ENCODE measurements at places on chromosomes 6 and 20. TPM values are rescaled to one million over a fixed set of nuclear protein-coding genes. Genes with fewer than 3 reads are reported as not detected.

- no peak overlapping the region for H3K4me3 ChIP-seq
- no peaks in the 10 kb centered on the region for H3K27me3 ChIP-seq
- no peaks in the 10 kb centered on the region for H3K4me1 ChIP-seq
- DNase-seq, result no peak
- no peaks in the 10 kb centered on the region for H3K36me3 ChIP-seq
- no peak overlapping the region for H3K27ac ChIP-seq
These were observed 15.7 kb upstream of the SSTR4 start for GRCh38 chr20:23019403-23019802.

DNA sequence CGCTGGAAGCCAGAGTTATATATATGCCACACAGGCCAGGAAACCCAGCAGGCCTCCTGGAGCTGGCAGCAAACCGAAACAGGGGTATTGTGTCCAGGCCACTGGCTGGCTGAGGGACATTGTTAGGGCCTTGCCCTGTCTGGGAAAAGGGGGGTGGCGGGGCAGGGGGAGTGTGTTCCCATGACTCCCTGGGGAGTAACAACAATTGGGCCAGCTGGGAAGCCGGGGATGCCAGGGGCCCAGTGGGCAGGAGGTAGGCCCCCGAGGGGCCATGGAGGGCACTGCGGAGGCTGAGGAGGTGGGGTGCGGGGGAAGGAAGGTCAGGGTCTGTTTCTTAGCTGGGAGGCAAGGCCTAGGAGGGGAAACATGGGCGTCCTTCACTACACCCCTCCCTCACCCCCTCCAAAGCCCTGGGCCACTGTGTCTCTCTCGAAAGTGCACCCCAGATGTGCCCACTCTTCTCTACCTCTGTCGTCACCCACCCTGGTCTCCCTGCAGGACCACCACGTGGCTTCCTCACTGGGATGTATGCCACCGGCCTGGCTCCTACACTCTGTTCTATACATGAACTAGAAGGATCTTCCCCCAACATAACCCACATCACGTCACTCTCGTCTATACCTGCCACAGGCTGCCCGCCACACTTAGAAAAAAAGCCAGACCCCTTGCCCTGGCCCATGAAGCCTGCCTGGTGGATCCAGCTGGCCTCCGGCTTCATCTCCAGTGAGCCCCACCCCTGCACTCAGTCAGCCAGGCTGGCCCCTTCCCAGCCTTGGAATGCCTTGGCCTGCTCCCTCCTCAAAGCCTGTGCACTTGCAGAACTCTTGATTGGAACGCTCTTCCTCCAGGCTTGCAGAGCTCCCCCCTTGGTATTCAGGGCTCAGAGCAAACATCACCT is 7.8 kb upstream of the E2F1 start:
- H3K4me1 ChIP-seq, result peaks cover 16% of the 10 kb centered on the region
- no peaks in the 10 kb centered on the region for H3K36me3 ChIP-seq
- no peak overlapping the region for H3K4me3 ChIP-seq

- no peak for DNase-seq
- H3K4me3 ChIP-seq, result no peak overlapping the region
- H3K36me3 ChIP-seq, result peaks cover 11% of the 10 kb centered on the region
- H3K4me1 ChIP-seq, result peaks cover 13% of the 10 kb centered on the region
These were observed 111.0 kb downstream of the ATG5 start for GRCh38 chr6:106214531-106214930.

GRCh38 chr6:148392671-148393070 is 50.0 kb downstream of the SASH1 start:
- no peaks in the 10 kb centered on the region for H3K4me1 ChIP-seq
- no peak overlapping the region for H3K4me3 ChIP-seq
- H3K36me3 ChIP-seq, result no peaks in the 10 kb centered on the region
- peak; percentile 5 for DNase-seq
- H3K27ac ChIP-seq, result no peak overlapping the region

GRCh38 chr6:42996513-42996912 is 12.1 kb downstream of the PPP2R5D start:
- no peaks in the 10 kb centered on the region for H3K4me1 ChIP-seq
- no peak for DNase-seq
- H3K4me3 ChIP-seq, result no peak overlapping the region
- no peaks in the 10 kb centered on the region for H3K27me3 ChIP-seq
- H3K36me3 ChIP-seq, result peaks cover 4% of the 10 kb centered on the region
- no peak overlapping the region for H3K27ac ChIP-seq

DNA sequence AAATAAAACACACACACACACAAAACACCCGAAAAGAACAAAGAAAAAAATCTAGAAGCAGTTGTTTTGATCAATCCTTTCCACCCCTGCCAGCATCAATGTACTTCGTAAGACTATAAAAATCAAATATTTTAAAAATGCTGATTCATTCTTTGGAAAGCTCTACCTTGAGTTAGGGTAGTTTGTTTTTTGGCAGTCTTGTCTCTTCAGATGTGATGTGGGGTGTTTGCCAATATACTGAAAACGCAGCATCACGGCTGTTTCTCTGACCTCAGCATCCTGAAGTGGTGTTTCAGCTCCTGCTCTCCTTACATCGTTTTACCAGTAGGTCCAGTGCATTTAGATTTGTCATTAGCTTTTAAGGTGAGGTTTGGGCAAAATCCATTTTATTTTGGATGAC is 526.0 kb downstream of the UTRN start:
- peaks cover 1% of the 10 kb centered on the region for H3K4me1 ChIP-seq
- DNase-seq, result no peak
- no peaks in the 10 kb centered on the region for H3K27me3 ChIP-seq
- no peak overlapping the region for H3K4me3 ChIP-seq

The CCM2L gene
- total RNA-seq, result not detected

- H3K36me3 ChIP-seq, result peaks cover 26% of the 10 kb centered on the region
- H3K4me3 ChIP-seq, result no peak overlapping the region
- DNase-seq, result no peak
- H3K27ac ChIP-seq, result peak overlapping the region; percentile 16
- H3K27me3 ChIP-seq, result no peaks in the 10 kb centered on the region
These were observed 36.0 kb upstream of the SMIM29 start for GRCh38 chr6:34284563-34285447.

- no peak overlapping the region for H3K4me3 ChIP-seq
- DNase-seq, result no peak
- H3K36me3 ChIP-seq, result peaks cover 8% of the 10 kb centered on the region
- peaks cover 7% of the 10 kb centered on the region for H3K4me1 ChIP-seq
- H3K27ac ChIP-seq, result peak overlapping the region; percentile 22
These were observed 580.3 kb upstream of the GJE1 start for GRCh38 chr6:141552463-141552862.

GRCh38 chr6:28468056-28468455 is 24.8 kb upstream of the ZSCAN23 start:
- no peaks in the 10 kb centered on the region for H3K4me1 ChIP-seq
- DNase-seq, result no peak
- H3K36me3 ChIP-seq, result no peaks in the 10 kb centered on the region
- H3K4me3 ChIP-seq, result no peak overlapping the region
- H3K27ac ChIP-seq, result no peak overlapping the region

GRCh38 chr6:14020551-14020950 is 95.8 kb downstream of the RNF182 start:
- H3K27me3 ChIP-seq, result peaks cover 1% of the 10 kb centered on the region
- no peak for DNase-seq
- no peak overlapping the region for H3K27ac ChIP-seq
- no peaks in the 10 kb centered on the region for H3K36me3 ChIP-seq
- H3K4me1 ChIP-seq, result no peaks in the 10 kb centered on the region

- H3K4me1 ChIP-seq, result no peaks in the 10 kb centered on the region
- no peak overlapping the region for H3K4me3 ChIP-seq
- DNase-seq, result no peak
- H3K27ac ChIP-seq, result no peak overlapping the region
These were observed 34.9 kb downstream of the ERGIC3 start for GRCh38 chr20:35576816-35577215.

The VEGFA gene
- 104 TPM for total RNA-seq

The NKX2-2 gene
- total RNA-seq, result not detected

The MKKS gene
- total RNA-seq, result 6.9 TPM

The OR2J2 gene
- not detected for total RNA-seq

DNA sequence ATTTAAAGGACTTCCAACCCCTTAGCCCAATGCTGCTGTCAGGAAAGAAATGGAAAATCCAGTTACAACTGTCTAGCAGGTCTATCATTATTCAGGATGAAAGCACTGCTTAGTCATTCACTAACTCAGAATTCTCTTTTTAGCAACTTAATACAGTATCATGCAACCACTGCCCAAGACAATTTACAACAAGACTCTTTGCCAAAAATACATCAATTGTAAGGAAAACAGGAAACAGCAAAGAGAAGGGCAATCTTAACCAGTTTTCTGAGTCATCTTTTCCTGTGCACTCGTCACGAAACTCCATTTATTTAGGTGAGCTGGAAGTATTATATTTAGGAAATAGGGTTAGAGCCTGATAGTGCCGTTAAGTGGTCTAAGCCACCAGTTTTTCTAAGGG is 1197.7 kb upstream of the CITED2 start:
- no peak for DNase-seq
- H3K4me3 ChIP-seq, result no peak overlapping the region
- H3K27ac ChIP-seq, result no peak overlapping the region
- peaks cover 5% of the 10 kb centered on the region for H3K27me3 ChIP-seq
- H3K4me1 ChIP-seq, result no peaks in the 10 kb centered on the region
- no peaks in the 10 kb centered on the region for H3K36me3 ChIP-seq

DNA sequence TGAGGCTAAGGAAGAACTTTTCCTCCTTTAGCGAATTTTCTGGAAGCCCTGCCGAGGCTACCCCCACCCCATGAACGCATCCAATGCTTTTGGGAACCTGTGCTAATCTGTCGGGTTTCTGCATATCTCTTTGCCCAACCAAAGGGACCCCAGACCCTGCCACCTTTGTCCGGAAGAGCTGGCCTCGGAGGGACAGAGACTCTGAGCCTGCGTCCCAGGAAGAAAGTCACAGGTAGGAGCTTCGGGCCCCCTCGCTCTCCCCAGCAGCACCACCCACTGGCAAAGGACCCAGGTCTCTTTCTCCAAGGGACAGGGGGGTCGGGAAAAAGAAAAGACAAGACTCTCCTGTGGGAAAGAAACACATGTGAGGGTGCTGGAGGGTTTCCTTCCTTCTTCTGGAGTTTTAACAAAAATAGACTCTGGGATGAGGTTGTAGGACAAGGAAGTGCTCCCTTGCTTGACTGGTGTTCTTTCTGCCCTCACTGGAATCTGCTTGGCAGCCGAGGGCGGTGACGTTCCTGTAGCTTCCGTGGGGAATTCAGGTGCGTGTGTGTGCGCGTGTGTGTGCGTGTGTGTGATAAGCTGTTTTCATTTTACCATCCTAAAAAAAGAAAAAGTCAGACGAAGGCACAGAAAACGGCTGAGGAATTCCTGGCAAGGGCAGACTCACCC is 16.3 kb upstream of the FOXC1 start:
- H3K36me3 ChIP-seq, result no peaks in the 10 kb centered on the region
- H3K4me3 ChIP-seq, result no peak overlapping the region
- no peak overlapping the region for H3K27ac ChIP-seq
- no peak for DNase-seq
- H3K27me3 ChIP-seq, result peaks cover 36% of the 10 kb centered on the region

DNA sequence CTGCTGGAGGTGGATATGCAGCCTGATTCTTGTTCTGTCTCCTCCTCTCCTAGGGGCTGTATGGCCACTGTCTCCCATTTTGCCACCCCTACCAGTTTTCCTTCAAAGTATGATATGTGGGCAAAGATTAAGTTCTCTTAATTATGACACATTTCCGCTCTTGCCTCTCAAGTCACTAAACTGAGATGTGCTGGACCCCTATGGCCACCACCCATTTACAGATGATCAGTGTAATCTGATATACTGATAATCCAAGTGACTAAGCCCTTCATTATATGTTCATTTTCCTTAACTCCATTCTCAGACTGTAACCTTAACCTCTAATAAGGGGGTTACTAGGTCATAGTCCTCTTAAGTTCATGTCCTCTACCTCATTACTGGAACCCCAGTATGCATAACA is 711 bp upstream of the C20orf141 start:
- H3K27ac ChIP-seq, result no peak overlapping the region
- no peaks in the 10 kb centered on the region for H3K36me3 ChIP-seq
- H3K4me1 ChIP-seq, result no peaks in the 10 kb centered on the region

The EFCAB8 gene
- total RNA-seq, result 0.89 TPM

DNA sequence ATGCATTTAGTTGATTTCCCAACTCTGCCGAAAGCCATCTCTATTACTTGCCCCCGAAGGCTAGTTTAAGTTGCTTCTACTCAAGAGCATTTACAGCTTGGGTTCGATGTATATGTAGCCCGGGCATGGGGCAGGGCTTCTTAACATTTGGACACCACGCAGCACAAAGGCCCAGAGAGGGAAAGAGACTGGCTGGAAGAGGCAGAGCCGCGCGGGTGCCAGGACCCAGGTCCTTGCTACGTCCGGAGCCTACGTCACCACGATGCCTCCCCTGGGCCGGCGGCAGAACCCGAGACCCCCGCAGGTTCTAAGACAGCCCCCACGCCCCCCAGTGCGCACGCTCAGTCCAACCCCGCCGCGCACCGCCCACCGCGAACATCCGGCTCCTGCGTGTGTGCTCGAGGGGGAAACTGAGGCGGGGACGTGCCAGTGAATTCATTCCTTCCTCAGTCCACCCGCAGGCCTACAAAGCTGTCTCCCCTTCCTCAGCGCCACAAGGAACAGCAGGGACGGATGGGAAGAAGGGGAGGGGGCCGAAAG is 367 bp upstream of the PCIF1 start:
- peaks cover 25% of the 10 kb centered on the region for H3K4me1 ChIP-seq
- H3K4me3 ChIP-seq, result peak overlapping the region; percentile 95
- H3K27ac ChIP-seq, result peak overlapping the region; percentile 96

DNA sequence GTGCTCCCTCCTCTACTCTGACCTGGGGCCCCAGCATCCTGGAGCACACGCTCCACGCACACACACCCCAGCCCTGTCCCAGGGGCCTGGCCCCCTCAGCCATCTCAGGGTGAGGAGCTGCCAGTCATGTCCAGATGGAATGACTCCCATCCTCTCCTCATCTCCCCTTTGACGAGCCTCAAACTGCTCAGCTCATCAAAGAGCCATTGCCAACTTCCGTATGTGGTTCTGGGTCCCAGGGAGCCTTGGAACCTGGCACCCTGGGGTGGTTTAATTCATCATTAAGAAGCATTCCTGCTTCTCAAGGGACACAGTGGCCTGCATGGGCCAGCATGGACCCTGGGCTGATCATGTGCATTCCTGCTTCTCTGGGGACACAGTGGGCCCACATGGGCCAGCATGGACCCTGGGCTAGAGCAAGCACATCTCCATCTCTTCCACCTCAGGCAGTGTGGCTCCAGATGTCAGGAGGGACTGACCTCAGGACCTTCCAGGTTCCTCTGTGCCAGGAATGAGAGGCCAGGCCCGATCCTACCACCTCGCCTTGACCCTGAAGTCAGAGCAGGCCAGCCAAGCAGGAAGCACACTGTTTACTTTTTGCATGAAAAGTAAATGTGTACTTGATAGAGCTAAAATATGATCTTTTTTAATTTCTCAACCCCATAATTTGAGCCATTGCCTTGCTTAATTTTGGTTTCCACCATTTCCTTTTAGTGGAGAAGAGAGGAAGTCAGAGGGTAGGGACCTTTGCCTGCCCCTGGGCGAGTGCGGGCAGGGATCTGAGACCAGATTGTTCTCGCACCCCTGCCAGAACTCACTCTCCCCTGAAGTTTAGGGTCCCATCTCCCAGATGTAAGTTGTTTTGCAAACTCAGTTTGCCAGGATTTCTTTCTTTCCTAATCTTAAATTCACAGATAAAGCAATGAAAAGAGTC is 26.1 kb downstream of the SPATA2 start:
- H3K36me3 ChIP-seq, result peaks cover 7% of the 10 kb centered on the region
- H3K4me3 ChIP-seq, result no peak overlapping the region
- no peak overlapping the region for H3K27ac ChIP-seq
- no peak for DNase-seq
- H3K27me3 ChIP-seq, result no peaks in the 10 kb centered on the region

- H3K36me3 ChIP-seq, result no peaks in the 10 kb centered on the region
- H3K4me1 ChIP-seq, result no peaks in the 10 kb centered on the region
- no peak overlapping the region for H3K4me3 ChIP-seq
- H3K27me3 ChIP-seq, result peaks cover 9% of the 10 kb centered on the region
These were observed 2.7 kb downstream of the COL21A1 start for GRCh38 chr6:56244528-56245253.

The KCNK16 gene
- not detected for total RNA-seq

The RAD21L1 gene
- total RNA-seq, result 0.18 TPM
